ENCODE measurements at places on chromosomes 12 and 14.
A peak's percentile ranks its signal among the peaks of the same experiment; 100 is the strongest.

- DNase-seq: no peak
These were observed 3.5 kb downstream of the LPAR5 start for GRCh38 chr12:6632026-6632983.

DNA sequence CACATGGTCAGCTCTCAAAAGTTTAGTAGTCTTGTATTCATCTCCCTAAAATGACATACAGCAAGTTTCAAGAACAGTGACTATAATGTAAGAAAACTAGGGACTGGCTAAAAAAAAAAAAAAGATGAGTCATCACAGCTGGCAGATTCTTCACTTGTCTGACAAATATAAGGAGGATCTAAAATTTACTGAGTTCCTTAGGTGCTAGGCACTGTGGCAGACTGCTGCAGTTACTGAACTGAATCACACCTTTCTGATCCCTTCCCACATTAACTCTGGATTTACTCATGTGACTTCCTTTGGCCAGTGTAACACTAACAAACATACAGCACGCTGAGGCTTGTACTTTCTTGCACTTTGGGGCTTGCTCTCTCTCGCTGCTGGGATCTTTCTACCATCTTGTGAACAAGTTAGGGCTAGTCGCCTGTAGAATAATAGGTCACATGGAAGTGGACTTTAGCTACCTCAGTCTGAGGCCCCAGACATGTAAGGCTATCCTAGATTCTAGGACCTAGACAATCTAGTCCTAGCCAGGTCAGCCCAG lies 32.1 kb downstream of the BAZ1A start:
- no peak for DNase-seq

- DNase-seq: no peak
These were observed 665 bp downstream of the RHOF start for GRCh38 chr12:121792607-121793439.

GRCh38 chr12:65823513-65824375 lies 539 bp upstream of the HMGA2 start:
- no peak for DNase-seq

DNA sequence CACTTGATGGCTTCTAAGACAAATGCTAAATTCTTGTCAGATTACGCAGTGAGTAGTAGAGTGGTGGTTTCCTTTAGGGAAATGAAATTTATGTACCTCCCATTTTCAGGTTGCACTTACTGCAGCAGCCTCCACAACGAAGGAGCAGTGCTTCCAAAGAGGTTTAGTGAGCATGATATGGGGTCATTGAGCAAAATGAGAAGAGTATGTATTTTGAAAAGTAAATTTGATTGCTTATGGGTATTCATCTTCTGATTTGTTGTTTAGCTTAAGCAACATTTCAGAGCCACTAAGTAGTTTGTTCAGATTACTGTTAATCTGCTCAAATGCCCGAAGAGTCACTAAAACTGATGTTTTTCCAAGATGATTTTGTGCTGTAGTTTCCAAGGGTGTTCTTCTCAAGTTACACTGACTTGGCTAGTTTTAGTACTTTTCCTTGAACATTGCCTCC lies 493.6 kb downstream of the PCNX1 start:
- DNase-seq: no peak

GRCh38 chr12:121240484-121241101 lies 30.7 kb downstream of the P2RX4 start:
- peak; percentile 86 for DNase-seq

DNA sequence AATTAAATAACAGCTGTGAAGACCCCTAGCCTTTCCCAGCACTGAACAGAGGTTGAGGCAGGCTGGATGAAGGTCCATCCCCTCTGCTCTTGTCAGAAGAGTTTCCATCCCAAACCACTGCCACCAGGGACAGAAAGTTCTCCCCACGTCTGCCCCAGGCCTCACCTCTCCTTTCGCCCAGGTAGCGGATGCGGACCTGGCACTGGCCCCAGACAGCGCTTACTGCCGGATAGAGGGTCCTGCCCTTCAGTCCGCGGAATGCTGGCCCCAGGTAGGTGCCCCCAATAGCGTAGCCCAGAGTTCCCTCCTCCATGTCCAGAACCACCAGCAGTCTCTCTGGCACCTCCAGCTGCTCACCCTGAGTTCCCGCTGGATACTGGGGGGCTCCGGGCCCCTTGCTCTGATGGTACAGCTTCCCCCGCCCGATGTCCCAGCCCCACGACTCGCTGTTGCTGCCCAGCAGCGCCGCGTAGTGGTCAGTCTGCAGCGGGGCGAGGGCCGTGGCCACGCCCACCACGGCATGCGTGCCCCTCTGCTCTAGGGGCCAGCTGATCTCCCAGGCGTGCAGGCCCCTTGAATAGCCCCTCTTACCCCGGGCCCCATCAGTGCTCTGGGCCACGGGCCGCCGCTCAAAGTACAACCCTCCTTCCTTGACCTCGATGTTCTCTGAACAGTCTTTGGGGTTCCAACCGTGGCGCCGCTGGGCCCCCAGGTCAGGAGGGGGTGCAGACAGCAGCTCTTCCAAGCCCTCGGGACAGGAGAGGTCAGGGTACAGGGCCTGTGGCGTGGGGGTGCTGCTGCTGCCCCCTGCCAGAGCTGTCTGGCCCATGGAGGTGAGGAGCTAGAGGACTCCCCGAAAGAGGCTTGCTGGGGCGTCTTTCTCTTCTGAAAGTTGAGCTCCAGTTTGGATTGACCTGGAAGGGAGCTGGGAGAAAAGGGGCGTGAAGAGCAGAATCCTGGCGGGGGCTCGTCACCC lies 742 bp downstream of the SPSB2 start:
- peak; percentile 64 for DNase-seq

- no peak for DNase-seq
These were observed 24.2 kb downstream of the SH2B3 start for GRCh38 chr12:111429828-111430432.

DNA sequence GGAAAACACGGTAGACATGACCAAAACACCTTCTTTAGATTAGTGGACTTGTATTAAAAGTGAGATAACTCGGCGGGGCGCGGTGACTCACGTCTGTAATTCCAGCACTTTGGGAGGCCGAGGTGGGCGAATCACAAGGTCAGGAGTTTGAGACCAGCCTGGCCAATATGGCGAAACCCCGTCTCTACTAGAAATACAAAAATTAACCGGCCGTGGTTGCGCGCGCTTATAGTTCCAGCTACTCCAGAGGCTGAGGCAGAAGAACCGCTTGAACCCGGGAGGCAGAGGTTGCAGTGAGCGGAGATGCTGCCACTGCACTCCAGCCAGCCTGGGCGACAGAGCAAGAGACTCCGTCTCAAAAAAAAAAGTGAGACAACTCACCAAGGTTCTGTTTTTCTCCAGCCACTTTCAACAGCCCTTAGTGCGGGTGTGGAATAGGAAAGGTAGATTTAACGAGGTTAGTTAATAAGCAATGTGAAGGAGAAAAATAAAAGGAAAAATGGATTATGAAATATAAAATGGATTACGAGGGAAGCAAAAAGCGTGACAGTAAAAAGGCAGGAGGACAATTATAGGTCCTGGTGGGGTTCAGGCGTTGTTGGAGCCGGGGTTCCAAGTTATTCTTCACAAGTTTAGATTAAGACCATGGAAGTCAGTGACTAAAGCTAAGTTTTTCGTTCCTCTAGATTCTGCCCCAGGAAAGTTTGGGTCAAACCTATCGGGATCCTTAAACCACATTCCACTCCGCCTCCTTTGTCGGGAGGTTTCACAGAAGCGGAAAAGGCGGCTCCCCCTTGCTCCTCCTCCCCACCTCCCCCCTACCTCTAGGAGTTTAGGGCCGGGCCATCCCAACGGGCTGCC lies 534 bp downstream of the PPP2R3C start:
- no peak for DNase-seq

GRCh38 chr14:24813089-24813815 lies 179.3 kb upstream of the GZMB start:
- DNase-seq: no peak

DNA sequence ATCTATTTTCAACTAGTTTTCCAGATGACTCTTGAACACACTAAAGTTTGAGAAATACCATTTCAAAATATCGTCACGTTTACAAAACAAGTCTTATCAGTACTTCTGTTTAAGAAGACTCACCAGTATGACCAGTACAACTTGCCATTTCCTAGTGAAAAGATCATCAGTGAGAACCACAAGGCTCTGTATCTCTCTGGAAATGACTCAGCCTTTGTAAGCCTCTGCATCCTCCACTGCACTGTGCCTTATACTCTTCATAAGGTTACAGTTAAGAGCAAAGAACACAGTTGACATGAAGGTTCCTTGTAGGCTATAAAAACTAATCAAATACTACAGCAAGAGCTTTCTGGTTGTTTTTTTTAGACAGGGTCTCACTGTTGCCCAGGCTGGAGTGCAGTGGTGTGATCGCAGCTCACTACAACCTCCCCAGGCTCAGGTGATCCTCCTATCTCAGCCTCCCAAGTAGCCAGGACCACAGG lies 5.7 kb upstream of the VTI1B start:
- DNase-seq: no peak

DNA sequence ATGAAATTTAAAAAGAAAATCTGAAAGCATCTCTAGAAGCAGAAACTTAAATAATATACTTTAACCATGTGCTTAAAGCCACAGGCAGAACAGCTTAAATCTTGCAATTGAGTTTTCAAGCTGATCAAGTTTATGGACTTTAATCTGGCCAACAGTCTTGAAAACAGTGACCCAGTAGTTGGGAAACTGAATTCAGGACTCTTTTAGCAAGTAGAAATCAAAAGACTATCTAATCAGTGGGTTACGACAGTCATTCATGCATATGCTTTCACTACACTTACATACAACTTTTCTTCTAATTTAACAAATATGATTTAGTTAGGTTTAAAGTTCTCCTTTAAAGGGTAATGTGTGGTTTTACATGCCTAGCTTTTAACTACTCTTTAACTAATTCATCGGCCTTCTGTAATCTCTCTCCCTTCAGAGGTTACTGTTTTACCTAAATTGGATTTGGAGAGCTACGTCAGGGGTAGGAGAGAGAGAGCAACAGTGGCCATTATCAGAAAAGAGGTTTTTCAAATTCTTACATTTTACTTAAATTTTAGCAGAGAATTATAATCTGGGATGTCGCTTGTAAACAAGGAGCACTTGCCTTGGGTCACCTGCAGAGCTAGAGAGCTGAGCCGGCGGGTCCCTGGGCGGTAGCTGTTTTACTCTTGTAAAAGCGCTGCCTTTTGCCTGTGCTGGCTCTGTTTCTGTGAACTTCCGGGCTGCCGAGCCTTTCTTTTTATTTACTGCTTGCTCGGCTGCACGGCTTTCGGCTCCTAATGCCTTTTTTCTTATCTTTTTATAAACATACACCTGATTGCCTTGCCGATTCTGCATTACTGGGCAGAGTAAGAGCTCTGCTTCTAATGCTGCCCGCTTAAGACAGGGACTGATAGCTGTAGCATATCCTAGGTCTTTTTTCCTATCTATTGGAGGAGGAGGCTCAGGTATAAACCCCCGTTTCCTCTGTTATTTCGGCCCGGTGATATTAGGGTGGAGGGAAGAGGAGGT lies 17.4 kb upstream of the LYZ start:
- DNase-seq: peak; percentile 28

GRCh38 chr14:71833476-71833875 lies 98.8 kb upstream of the RGS6 start:
- DNase-seq: no peak

DNA sequence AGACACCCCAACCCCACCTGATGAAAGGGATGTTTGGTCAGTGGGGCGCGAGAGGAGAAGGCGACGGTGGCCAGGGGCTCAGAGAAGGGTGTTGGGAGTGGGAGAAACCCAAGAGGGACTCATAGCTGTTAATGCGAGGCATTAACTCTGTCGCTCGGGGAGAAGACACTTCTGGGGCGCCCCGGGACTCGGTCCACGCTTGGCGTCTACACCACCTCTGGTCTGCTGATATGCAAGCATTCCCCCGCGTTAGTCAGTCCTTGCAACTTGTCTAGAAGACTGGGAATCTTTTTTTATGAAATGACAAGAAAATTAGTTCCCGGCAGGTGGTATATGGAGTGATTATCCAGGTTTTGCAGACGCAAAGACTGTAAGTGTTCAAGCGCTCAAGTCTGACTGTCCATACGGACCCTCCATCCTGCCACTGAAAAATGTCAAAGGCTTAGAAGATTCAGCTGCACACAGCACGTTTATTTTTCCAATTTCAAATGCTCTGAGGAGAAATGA lies 360 bp upstream of the SLC35F4 start:
- DNase-seq: no peak

- no peak for DNase-seq
These were observed 5.2 kb downstream of the OR4E1 start for GRCh38 chr14:21668377-21668776.

GRCh38 chr12:66008985-66009384 lies 121.6 kb downstream of the LLPH start:
- DNase-seq: no peak
